NCI-H146 (cell line): ENCODE measurements at places on chromosomes 6 and 20.

- no peak for DNase-seq
Observed at GRCh38 chr6:168093634-168094033, 14.6 kb upstream of the FRMD1 start.

GRCh38 chr6:113755449-113756289 lies 101.5 kb upstream of the MARCKS start:
- DNase-seq: no peak

DNA sequence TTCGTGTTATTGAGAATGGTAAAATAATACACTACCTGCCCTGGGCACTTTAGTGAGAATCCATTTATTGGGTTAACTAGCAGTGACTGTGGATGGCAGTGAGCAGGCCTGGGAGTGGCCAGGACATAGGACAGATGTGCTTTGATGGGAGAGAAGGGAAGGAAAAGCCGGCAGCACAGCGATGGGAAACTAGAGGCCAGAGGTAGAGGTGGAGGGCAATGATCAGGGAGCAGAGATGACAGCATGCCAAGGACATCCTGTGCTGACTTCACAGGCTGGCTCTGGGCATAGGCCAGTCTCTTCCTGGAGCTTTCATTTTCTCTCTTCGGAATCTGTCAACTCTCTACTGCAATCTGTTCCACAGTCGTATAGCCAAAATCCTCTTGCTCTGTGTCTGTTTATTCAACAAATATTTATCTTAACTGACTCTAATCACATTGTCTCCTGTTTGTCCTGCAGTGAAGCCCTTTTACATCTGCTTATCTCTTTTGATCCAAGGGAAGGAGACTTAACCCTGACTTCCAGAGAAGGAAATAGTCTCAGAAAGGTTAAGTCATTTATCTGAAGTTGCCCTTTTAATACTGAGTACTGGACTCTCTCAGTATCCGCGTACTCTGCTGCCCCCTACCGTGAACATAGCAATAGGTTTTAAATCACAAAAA lies 18.4 kb upstream of the MMP24 start:
- peak; percentile 80 for DNase-seq

GRCh38 chr6:4781967-4782575 lies 5.9 kb downstream of the CDYL start:
- DNase-seq: no peak

DNA sequence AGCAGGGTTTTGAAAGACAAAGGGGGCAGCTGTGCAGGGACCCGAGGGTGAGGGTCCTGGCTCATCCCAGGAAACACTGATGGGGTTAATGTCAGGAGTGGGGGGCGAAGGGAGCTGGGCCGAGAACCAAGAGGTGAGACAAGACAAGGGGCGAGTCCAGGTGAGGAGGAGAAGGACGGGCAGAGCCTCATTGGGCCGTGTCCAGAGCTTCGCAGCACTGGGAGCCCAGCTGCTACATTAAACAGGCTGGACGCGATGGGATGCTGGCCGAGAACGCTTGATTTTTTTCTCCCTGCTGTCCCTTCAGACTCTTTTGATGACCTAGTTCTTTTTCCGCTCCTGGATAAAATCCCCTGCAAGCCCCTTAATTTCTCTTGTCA lies 172.8 kb upstream of the SNX9 start:
- peak; percentile 60 for DNase-seq

- no peak for DNase-seq
Observed at GRCh38 chr6:107871016-107871415, 46.9 kb upstream of the SCML4 start.
